Stimulated activated CD4-positive, alpha-beta T cell treated with anti-CD3 and anti-CD28 coated beads, Interleukin-1b, Interleukin-23, amount 100 ng/mL, for 1 hour (primary cell): ENCODE measurements at places on chromosomes 1 and 21.

GRCh38 chr1:241331328-241332036 is 25.5 kb downstream of the RGS7 start:
- DNase-seq, result no peak

- no peak for DNase-seq
Observed at GRCh38 chr1:52709016-52709415, 10.9 kb upstream of the COA7 start.

DNA sequence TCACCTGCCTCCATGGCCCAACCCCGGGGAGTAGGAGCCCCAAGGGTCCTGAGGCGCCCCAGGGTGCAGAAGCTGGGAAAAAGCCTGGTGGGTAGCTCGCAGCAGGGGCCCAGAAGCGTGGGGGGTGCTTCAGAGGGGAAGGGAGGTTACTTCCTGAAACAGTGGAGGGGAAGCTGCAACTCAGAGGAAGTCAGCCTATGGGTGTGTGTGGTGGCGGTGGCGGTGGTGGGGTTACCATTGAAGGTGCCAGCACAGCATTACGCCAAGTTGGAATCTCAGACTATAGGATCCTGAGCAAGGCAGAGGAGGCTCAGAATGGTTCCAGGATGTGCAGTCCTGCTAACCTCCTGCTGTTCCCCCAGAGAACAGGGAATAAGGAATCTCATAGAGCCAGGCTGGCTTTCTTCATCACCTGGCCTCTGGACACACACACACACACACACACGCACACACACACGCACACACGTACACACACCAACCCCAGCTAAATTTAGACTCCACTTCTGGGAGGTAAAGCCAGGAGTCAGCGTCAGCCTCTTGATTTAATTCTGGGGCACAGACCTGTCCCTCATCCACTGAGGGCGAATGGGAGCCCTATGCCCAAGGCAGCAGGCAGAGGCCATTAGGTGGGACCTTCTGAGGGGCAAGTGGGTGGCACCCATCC is 1.3 kb downstream of the DENND4B start:
- no peak for DNase-seq

- no peak for DNase-seq
Observed at GRCh38 chr1:241702442-241703373, 50.6 kb downstream of the WDR64 start.

DNA sequence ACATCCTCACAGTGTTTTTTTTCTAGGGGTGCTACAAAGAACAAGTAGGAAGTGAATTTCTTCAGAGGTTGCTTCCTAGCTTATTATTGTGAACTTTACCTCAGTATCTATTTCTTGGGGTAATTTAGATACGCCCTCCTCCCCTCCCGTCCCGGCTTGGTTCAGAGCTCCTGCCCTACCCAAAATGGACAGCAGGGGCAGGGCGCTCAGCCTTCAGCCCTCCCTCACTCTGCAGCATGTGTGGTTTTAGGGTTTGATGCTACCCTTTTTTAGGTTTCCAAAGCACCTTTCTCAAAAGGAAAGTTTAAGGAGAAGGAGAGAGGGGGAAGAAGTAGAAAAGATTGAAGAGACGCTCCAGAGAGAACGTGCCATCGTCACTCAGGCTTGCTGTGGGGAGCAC is 16.9 kb upstream of the POGK start:
- no peak for DNase-seq

- no peak for DNase-seq
Observed at GRCh38 chr1:93576746-93577145, 104.9 kb downstream of the BCAR3 start.

- no peak for DNase-seq
Observed at GRCh38 chr21:46557919-46558392, 46.9 kb downstream of the S100B start.

DNA sequence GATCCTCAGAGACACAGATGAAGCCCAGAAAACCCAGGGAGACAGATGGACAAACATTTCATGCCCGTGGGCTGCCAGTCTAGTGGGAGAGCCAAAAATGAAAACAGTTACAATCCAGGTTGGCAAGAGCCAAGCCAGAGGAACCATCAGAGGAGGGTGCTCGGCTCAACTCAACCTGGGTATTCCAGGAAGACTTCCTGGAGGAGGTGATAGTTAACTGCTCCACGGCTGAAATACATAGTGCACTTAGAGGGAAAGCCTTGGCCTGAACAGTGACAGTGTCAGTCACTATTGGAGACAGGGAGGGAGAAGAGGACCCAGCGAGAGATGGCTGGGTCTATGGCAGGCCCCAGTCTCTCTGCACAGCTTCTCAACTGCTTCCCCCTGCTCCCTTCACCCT is 1.9 kb downstream of the ARHGEF19 start:
- DNase-seq, result no peak

- no peak for DNase-seq
Observed at GRCh38 chr1:248703674-248704073, 1.1 kb upstream of the OR14I1 start.

DNA sequence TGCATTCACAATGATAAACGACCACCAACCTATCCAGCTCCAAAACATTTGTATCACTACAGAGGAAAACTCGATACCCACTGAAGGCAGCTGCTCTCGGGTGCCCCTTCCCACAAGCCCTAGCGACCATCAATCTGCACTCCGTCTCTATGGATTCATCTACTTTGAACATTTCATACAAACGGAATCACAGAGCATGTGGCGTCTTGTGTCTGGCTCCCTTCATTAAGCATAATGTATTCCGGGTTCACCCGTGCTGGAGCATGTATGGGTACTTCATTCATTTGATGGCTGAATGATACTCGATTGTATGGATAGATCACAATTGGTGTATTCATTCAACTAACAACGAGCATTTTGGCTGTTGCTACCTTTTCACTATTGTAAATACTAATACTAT is 340.2 kb downstream of the SMYD3 start:
- no peak for DNase-seq
